Cerebellum (tissue), 4 donors: ENCODE measurements at places on chromosomes 11 and 22. TPM values are rescaled to one million over a fixed set of nuclear protein-coding genes. Genes with fewer than 3 reads are reported as not detected.
A peak's percentile ranks its signal among the peaks of the same experiment; 100 is the strongest.

DNA sequence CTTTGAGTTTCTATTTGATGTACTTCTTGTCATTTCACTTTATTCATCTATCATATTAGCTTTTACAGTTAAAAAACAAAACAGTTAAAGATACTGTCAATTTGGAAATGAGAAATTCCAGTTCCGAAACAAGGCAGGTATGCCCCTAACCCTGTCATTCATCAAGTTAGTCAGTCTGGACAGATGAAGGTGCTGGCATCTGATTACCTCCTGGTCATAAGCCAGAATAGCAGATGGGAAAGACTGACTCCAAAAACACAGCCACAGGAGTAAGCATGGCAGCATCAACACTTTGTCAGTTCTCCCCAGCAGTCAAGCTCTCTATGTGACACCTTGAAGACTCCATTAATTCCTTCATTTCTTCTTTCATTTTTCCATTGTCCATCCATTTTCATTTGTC lies 4.3 kb downstream of the LRRC51 start:
- peak; percentile 85 for DNase-seq

- no peak for DNase-seq
Observed at GRCh38 chr11:57556041-57556440, 11.4 kb downstream of the UBE2L6 start.

DNA sequence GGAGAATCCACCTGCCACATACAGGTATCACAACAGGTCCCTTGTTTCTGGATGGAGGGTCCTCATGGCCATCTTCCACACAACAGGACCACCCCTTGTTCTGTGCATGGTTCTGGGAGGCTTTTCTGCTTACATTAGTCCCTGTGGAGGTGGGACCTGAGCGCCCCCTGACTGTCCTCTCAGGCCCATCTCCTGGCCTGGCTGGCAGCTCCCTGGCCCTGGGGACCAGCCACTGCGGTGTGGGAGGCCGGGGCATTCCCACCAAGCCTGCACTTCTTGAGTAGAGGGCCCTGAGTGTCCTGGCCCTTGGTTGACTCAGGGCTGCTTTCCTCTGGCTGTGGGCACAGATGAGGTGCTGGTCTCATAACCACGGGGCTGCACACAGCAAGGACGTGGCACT lies 5.0 kb downstream of the COX8A start:
- DNase-seq: no peak

- peak; percentile 36 for DNase-seq
Observed at GRCh38 chr22:46655861-46656608, 35.8 kb downstream of the GRAMD4 start.

DNA sequence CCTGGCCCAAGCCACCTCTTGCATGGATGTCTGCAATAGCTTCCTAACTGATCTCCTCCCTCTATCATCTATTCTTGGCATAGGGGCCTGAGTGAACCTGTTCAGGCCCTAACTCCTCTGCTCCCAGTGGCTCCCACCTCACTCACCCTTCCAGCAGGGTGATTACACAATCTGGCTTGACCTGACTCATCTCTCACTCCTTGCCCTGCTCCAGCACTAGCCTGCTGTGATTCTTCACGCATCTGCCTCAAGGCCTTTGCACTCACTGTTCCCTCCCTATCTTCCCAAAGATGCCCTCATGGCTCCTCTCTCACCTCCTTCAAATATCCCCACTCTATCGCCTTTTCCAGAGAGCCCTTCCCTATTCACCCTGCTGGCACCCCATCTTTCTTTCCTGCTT lies 10.5 kb downstream of the SCN4B start:
- no peak for DNase-seq

DNA sequence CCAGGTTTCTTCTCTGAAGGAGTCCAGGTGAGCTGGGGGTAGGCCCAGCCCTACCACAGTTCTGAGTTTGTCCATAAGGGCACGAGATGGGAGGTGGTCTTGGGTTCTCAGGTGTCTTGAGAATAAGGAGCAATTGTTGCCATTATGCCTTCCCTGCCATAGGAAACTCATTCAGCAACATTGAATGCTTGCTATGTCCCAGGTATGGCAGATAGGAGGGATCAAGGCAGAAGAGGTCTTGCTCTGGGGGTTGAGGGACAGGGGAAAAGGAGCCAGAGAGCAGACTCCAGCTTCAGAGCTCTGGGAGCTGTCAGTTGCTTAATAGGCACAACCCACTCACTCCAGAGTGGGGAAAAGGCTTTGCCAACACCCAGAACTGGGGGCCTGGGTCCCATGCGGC lies 4.3 kb downstream of the SELENOM start:
- DNase-seq: no peak

- no peak for DNase-seq
Observed at GRCh38 chr11:35360055-35360530, 59.3 kb downstream of the SLC1A2 start.

DNA sequence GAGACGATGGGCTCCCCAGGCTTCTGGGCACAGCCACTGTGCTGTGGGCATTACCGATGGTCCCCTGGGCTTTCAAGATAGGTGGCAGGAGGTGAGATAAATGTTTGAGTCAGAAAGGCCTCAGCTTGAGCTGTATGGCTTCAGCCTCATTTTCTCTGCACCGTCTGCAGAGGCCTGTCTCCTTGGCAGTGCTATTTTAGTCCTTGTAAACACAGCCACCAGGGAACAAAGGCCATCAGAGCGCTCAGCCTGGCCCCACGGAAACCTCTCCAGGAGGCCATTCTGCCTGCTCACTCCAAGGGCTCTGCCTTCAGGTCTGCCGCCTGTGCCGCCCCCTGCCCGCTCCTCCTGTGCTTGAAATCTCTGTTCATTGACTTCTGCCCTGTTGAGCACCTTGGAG lies 1424.9 kb downstream of the TBC1D22A start:
- no peak for DNase-seq

- DNase-seq: no peak
Observed at GRCh38 chr11:32444186-32444585, 8.8 kb upstream of the WT1 start.

DNA sequence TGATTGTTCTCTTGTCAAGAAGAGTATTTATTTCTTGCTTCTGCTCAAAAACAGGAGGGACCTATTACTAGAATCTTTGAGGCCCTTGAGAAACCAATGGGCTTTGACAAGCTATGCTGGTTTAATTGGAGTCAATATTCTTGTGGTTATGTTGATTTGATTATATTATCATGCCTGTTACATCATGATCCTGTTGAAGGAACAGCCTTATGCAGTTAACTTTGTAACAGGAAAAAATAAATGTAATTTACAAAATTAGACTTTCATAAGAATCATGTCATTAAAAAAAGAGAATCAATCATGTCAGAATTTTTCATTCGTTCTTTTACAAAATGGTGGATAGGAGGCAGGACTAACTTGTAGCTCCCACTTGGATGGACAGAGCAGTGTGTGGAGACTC lies 386.1 kb upstream of the DDI1 start:
- DNase-seq: no peak

DNA sequence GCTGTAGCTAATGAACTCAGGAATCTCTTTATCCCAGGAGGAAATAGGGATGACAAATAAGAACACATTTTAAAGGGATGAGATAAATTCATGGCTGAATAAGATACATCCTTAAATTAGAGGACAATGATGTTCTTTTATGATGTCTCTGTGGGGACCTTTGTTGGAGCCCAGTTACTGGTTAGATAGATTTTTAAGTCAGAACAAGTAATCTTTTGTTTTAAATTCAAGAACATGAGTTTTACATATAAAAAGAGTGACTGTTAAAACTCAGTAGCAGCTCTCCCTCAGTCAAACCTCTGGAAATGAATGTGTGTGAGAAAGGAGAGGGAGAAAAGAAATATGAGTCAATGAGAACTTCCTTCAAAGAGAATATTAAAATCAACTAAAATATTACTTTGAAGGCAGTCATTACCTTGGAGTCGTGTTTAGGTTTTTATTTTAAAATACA lies 241.6 kb downstream of the SWAP70 start:
- no peak for DNase-seq

The CDC45 gene
- 7.4 TPM for total RNA-seq

The MTMR2 gene
- 29.3 TPM for total RNA-seq

The MS4A15 gene
- total RNA-seq: not detected

The NXPE4 gene
- total RNA-seq: not detected

The TMEM25 gene
- 53.9 TPM for total RNA-seq

The ZBTB16 gene
- 4.2 TPM for total RNA-seq

The TRIM21 gene
- total RNA-seq: 3.4 TPM

The KIAA1671 gene
- 9.5 TPM for total RNA-seq
